A172 (cell line): ENCODE measurements at places on chromosomes 16 and 17.

DNA sequence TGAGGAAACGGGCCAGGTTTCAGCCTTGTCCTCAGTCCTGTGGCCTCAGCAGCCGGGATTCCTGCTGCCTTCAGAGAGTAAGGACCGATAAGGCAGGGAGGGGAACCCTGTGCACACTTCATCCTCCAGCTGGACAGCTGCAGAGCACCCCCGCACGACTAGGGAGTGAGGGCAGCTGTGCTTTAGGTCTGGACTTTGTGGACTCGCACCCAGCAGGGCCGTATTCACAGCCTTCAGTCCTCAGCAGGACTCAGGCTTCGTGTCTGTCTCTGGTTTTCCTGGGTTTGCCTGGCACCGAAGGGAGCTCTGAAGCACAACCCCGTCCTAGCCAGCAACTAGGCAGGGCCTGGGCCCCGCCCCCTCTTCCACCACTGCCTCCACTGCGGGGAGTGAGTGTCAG is 45.8 kb upstream of the CACNG5 start:
- no peak for DNase-seq

DNA sequence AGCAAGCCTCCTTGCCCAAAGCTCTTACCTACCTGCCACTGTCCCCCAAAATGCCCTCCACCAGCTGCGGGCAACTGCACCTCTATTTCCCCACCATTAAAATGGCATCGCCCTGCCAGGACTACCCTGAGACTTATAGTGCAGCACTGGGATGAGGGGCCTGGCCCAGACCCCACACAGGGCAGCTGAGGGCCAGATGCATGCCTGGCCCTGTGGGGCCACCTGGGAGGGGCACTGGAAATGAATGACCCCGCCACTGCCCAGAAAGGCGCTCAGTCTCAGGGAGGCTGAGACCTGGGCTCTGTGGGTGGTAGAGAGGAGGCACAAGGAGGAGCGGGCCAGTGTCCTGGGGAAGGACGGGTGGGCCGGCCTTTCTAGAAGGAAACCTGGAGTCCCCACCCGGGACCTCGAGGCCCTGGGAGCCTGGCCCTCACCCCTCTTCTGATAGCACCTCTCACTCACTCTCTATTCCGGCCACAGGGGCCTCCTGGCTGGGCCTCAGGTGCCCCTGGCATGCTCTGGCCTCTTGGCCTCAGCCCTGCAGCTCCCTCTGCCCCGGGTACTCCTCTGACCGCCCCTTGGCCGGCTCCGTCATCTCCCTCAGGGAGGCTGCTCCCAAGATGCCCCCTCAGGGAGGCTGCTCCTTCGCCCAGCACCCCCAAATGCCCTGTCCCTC is 26.9 kb downstream of the KATNB1 start:
- no peak for DNase-seq

GRCh38 chr16:49282690-49283375 is 1.2 kb upstream of the CBLN1 start:
- no peak for DNase-seq

DNA sequence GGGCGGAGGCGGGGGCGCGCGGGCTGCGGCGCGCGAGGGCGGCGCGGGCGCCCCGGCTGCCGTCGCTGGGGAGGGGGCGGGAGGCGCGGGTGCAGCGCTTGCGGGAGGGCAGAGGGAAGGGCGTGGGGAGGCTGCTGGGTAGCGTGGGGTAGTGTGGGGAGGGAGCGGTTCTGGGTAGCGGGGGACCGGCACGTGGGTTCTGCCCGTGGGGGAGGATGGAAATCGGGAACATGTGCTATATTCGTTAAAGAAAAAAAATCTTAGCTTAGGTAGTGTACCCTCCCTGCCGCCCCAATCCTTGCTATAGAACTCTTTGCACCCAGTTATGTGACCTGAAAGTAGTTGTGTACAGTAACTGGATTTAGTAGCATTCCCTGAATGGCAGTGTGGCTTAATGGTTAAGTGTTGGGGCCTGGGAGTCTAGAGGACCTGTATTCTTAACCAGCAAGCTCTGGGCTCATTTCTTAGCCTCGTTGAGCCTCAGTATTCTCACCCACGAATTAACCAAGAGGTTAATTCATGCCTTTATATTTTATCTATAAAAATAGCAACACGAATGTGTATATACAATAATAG is 646 bp downstream of the RABEP1 start:
- no peak for DNase-seq
